GF-D8 (cell line): ENCODE measurements at places on chromosomes 7 and 10.
A peak's percentile ranks its signal among the peaks of the same experiment; 100 is the strongest.

DNA sequence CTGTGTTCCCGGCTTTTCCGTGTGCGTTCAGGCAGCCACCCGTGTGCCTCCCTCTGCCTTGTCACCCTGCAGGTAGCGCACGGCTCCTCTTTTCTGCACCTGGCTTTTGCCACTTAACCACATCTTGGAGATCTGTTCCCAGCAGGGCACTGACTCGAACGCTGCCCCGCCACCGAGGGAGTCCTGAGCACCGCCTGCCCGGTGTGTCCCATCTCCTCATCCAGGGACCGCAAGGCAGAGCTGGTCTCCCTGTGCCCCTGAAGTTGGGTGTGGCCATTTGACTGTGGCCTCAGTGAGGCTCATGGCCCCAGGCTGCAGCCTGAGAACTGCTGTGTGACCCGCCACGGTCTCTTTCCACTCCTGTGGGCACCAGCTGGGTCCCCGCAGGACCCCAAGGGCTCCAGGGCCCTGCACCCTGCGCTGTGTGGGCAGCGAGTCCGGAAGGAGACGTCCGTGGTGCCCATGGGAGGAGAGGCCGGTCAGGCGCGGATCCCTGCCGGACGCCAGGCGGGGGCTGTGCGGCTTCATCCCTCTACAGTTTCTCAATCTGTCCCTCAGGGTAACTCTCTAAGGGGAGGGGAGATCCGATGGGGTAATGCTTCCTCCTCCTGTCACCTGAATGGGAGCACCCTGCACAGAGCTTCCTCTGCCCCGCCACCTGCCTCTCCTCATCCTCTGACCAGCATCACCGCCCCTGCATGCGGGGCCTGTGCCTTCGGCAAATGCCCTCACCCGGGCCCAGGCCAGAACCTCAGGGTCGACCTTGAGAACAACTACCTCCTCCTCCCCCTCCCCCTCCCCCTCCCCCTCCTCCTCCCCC, 1.8 kb upstream of the INTS1 start:
- peak; percentile 87 for DNase-seq

GRCh38 chr7:92460109-92460508, 12.8 kb downstream of the GATAD1 start:
- no peak for DNase-seq

- DNase-seq, result no peak
Measured at GRCh38 chr7:27172823-27173510, 1.2 kb downstream of the HOXA10 start.

DNA sequence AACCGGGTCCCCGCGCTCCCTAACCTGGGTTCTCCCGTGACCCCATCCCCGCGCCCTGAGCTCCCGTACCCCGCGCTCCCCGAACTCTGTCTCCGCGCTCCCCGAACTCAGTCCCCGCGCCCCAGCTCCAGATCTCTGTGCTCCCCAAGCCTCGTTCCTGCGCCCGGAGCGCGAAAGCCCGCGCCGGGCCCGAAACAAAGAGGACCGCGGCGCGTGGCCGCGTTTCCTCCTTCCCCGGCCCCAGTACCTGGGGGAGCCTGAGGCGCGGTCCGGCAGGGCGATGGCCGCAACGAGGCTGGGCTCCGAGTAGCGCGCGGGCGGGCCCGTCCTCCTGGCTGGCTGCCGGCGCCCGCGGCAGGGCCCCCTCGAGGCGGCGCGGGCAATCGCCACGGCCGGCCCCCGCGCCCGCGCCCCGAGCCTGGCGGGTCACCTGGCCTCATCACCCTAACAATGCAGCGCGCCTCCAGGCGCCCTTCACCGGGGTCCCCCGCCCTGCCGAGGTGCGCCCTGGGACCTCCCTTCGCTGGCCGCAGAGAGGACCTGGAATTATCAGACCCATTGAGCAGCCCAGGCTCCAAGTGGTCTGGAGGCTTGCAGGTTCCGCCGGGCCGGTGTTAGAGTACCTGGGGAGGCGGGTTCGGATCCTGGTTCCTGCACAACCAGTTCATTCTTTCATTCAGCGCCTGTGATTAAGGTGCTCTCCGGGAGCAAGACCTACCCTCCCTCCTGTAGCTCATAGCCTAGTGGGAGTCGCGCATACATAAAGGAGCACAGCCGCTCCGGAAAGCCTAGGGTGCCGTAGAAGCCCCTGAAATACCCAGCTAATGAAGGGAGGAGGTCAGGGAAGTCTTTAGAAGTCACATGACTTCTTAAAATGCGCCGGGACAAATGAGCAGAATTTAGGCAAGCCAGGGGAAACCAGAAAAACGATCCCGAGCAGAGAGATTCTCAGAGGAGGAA, at the start of gene TNS3:
TNS3 (minus strand) TSS at position 308 of the 960 bp plus-strand sequence. CDS start 142,475 bp downstream, outside the sequence.
- no peak for DNase-seq

- no peak for DNase-seq
Measured at GRCh38 chr7:132503415-132503814, 72.9 kb downstream of the PLXNA4 start.

GRCh38 chr10:70729763-70730357, 55.3 kb downstream of the TBATA start:
- no peak for DNase-seq

GRCh38 chr10:34699904-34700517, 115.1 kb downstream of the PARD3 start:
- no peak for DNase-seq

DNA sequence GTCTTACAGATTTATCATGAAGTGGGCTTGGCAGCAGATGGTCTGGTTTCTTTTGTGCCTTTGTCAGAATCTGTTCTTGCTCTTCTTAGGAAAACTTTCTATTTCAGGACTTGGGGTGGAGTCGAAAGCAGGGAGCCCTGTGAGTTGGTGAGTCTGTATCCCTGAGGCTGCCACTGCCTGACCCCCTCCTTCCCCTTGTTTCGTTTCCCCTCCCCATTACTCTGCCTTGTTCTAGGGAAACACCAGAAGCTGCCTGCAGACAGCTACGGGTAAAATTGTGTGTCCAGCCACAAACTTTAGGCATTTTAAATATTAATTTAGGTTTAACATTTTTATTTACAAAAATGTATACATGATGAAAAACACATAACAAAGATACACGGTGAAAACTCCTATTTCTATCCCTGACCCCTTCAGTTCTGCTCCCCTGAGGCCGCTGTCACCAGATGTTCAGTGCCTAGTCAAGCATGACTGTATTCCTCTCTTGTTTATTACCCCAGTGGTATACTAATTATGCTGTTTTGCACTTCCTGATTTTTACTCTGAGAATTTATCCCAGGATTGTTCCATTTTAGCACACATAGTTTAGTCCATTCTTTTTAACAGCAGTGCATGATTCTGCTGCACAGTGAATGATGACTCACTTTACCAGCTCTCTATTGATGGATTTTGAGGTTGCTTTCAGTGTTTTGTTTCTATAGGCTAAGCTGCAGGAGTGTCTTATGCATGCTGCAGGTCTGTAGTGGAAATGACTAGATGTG, 9.1 kb downstream of the TSPAN14 start:
- DNase-seq, result peak; percentile 43

- no peak for DNase-seq
Measured at GRCh38 chr7:596819-597182, 77.2 kb upstream of the PDGFA start.

DNA sequence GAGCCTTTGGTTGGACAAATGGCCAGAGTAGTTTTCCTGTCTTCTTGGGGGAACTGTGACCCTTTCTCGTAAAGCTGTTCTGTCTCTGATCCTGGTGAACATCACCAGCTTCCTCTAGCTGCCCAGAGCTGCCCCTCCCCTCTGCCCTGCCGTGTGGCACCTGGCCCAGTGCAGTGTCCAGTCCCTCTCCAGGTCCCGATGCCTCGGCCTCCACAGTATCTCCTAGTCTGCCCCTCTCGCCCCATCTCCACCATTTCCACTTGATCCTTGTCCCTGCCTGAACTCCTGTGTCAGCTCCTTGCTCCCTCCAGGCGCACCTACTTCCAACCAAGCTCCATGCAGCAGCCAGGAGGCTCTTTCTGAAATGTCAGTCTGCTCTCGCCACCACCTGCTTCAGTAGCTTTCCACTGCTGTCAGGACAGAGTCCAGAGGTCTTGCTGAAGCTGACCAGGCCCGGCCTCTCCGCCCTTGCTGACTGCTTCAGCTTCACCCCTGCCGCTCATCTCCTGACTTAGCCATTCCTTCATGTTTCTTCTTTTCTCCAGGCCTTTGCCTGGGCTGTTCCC, 133.6 kb downstream of the GRK5 start:
- no peak for DNase-seq

- no peak for DNase-seq
Measured at GRCh38 chr7:12138421-12138820, 72.7 kb upstream of the TMEM106B start.

GRCh38 chr10:67668448-67668847, 27.5 kb downstream of the CTNNA3 start:
- no peak for DNase-seq

- DNase-seq, result no peak
Measured at GRCh38 chr10:35388197-35388596, 51.9 kb downstream of the CCNY start.

- DNase-seq, result no peak
Measured at GRCh38 chr7:15399441-15399840, 162.4 kb downstream of the AGMO start.

DNA sequence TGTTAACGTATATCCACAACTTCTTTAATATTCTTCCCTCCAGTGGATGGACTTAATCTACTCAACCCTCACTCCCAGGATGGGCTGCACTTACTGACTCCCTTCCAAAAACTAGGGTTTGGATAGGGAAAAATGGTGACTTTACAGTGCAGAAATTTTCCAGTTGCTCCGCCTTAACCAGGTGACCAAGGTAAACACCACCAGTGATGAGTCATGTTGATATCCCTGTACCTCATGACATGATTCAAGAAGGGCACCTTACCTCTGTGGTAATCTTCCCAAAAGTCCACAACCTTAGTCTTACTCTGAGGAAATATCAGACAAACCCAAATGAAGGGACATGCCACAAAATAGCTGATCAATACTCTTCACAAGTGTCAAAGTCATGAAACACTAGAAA, 3.5 kb upstream of the GSTK1 start:
- DNase-seq, result no peak

- DNase-seq, result peak; percentile 6
Measured at GRCh38 chr10:35564341-35564968, 40.7 kb upstream of the GJD4 start.

DNA sequence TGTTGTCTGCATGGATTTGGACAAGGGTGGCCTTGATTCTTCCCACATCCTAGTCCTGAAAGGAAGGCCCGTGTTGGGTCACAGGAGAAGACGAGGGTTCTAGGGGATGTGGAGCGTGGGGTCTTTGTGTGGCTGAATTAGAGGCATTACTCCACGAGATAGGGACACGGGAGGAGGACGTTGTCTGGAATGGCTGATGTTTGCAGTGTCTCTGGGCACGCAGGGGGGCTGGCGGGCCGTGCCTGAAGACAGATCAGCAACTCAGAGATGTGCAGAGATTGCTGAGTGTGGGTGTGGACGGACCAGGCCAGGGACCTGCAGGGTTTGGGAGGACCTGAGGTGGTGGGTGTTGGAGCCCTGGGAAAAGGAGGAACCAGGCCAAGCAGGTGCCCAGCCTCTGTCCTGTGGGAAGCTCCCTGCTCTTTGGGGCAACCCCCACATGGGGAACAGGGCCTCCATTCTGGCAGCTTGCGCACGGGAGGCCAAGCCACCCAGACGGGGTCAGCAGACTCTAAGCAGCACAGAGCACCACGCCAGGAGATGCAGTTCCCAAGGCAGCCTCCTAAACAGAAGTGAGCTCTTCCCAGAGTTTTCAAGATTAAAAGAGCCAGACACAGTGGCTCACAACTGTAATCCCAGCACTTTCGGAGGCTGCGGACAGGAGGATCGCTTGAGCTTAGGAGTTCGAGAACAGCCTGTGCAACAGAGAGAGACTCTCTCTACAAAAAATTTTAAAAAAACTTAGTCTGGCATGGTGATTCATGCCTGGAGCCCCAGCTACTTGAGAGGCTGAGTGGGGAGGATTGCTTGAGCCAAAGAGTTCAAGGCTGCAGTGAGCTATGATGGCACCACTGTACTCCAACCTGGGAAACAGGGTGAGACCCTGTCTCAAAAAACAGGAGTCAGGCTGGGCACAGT, 71.0 kb upstream of the GTF2I start:
- no peak for DNase-seq

- peak; percentile 69 for DNase-seq
Measured at GRCh38 chr10:80205477-80206276, at the start of gene ANXA11. ANXA11 (minus strand) TSS chr10:80205537; CDS start chr10:80172861, 32,676 bp downstream.

DNA sequence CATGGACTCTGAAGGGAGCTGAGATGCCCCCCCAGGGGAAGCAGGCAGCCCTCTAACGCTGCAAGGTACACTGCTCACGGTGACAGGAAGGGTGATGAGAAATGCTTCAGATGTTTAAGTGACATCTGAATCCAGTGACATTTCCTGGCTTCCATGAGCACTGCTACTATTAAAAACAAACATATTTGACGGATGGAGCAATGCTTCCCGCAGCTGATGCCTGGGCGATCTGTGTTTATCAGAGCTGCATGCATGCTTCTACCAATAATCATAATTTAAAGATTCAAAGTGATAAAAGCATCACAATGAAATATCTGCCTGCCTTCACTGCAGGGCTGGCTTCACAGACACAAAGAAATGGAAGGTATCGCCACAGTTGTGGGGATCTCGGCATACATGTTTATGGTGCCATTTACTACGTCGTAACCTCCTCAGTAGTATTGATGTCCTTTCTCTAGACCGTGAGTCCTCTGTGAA, 66.1 kb upstream of the AOAH start:
- no peak for DNase-seq

DNA sequence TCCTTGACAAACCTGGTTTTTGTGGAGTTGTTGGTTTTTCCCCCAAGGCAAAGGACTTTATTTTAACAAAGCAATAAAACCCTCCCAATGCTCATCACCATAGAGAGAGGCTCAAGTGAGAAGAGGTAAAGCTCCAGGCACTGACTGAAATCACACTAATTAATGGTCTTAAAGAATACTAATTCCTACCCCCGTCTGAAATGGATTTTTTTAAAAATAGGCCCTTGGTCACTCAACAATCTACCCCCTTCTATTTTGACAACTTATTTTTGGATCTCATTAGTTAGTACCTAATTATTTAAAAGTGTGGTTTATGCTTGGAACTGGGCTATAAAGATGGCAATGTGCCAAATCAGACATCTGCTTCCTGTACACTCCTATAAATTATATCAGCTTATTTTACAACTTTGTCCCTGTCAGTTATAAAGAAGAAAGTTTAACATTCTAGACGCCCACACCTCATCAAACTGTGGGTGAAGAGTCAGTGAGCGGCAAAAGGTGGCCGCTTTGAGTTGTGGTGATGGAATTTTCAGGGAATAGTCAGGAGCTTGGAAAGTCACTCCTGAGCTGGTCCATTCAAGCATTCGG, 10.6 kb downstream of the GLI3 start:
- DNase-seq, result no peak

GRCh38 chr7:120181499-120181898, 91.5 kb upstream of the KCND2 start:
- DNase-seq, result no peak

GRCh38 chr10:60827791-60828488, 49.7 kb downstream of the CDK1 start:
- peak; percentile 76 for DNase-seq

GRCh38 chr7:28442540-28443420, 30.5 kb downstream of the CREB5 start:
- DNase-seq, result no peak

- no peak for DNase-seq
Measured at GRCh38 chr7:42193471-42194129, 43.4 kb downstream of the GLI3 start.

DNA sequence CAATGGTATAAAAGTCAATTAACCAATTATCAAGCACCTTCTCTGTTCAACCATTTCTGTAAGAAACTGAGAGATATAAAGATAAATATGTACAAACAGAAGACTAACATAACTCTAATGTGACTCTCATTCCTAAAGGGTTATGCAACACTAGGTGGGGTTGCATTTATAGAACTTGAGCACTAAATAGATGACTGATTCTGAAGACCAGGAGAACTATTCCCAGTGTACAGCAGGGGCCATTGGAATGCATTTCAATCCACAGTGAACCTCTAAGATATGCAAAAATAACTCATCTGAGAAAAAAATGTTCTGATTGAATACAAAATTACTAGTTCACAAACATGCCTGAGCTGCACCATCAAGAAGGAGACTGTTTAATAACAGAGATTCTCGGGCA, 341.2 kb upstream of the STEAP1 start:
- no peak for DNase-seq
